ENCODE measurements at places on chromosomes 2 and 18.
A peak's percentile ranks its signal among the peaks of the same experiment; 100 is the strongest.

DNA sequence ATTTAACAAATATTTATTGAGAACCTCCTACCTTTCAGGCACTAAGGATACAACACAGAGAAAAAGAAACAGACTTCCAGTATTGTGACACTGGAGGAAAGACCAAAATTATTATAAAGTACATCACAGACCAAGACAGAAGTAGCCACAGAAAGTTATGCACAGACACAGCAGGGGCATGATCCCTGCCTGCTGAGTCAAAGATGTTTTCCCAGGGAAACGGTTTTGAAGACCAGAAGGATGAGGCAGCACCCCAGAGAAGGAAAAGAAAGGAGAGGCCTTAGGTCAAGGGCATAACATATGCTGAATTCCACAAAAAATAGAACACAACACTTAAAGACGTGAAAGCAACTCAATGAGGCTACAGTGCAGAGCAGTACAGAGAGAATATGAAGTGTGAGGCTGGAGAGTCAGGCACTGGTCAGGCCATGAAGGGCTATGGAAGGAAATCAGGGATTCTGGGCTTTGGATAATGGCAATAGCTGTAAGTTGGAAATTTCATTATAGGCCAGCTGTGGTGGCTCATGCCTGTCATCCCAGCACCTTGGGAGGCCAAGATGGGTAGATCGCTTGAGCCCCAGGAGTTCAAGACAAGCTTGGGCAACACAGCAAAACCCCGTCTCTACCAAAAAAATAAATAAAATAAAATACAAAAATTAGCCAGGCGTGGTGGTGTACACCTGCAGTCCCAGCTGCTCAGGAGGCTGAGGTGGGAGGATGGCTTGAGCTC, 8.2 kb downstream of the ADAM17 start:
- no peak for DNase-seq

GRCh38 chr2:205589479-205589878, 92.8 kb upstream of the NRP2 start:
- DNase-seq, result no peak

DNA sequence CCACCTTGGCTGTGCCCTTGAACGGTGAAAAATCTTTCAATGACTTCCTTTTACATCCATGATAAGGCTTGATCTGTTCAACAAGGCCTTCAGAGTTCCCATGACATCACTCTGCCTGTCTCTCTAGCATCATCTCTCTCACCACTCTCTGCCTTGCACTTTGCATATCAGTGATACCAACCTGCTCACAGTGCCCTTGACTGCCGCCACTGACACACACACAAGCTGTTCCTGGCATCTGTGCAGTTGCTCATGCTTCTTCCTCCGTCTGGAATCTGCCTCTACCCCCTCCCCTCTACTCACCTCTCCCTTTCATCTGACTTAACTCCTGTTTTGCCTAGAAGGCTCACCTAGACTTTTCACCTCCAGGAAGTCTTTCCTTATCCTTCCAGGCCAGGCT, 79.1 kb upstream of the SEC11C start:
- DNase-seq, result no peak

DNA sequence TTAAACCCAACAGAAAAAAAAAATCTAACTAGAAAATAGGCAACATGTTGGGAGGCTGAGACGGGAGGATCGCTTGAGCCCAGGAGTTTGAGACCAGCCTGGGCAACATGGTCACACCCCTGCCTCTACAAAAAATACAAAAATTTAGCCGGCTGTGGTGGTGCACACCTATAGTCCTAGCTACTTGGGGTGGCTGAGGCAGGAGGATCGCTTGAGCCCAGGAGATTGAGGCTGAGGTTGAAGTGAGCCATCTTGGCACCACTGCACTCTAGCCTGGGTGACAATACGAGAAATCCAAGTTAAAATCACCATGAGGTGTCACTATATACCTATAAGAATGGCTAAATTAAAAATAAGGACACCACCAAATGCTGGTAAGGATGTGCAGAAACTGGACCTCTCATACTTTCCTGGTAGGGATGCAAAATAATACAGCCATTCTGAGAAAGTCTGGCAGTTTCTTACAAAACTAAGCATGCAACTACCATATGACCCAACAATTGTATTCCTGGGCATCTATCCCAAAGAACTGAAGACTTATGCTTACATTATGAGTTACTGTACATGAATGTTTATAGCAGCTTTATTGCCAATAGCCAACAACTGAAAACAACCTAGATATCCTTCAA, 2.2 kb downstream of the SEPTIN10 start:
- no peak for DNase-seq

DNA sequence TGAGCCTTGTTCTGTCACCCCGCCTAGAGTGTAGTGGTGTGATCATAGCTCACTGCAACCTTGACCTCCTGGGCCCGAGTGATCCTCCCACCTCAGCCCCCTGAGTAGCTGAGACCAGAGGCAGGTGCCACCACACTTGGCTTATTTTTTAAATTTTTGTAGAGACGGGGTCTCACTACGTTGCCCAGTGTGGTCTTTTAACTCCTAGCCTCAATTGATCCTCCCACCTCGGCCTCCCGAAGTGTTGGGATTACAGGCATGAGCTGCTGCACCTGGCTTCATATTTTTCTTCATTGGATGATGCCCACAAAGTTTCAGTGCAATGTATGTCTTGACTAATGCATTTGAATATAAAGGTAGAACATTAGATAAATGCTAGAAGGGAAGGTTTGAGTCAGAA, 120.8 kb downstream of the FMNL2 start:
- no peak for DNase-seq

GRCh38 chr2:108355906-108356734, 21.6 kb upstream of the SULT1C4 start:
- no peak for DNase-seq

GRCh38 chr2:55013936-55014335, 36.3 kb downstream of the RTN4 start:
- DNase-seq, result no peak

GRCh38 chr2:28341208-28341891, 51.3 kb upstream of the FOSL2 start:
- DNase-seq, result no peak

DNA sequence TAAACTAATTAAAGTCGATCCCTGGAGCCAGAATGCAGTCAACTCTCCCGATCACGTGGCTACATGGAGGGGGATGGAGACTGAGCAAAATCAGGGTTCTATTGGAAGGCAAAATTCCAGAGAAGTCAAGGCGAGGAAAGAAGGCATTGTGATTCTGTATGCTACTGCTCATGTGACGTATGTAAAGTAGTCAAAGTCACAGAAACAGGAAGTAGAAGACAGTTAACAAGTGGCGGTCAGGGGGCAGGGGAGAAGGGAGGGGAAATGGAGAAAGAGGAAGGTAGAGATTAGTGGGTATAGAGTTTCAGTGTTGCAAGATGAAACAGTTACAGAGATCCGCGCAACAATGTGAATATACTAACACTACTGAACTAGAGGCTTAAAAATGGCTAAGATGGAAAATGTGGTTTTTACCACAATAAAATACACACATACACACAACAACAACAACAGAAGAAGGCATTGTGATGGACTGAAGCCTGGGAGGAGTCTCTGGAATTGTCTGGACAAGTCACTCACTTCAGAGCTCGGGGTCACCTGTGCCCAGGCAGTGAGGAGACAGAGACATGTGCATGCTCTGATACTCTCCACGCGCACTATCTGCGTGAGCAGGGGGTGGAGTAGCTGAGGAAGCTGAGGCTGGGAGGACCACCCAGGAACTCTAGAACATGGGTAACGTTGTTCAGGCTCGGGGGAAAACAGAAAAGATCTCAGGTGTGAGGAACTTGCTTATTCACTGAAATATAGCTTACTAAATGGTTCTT, 89.9 kb upstream of the CDCA7 start:
- no peak for DNase-seq

DNA sequence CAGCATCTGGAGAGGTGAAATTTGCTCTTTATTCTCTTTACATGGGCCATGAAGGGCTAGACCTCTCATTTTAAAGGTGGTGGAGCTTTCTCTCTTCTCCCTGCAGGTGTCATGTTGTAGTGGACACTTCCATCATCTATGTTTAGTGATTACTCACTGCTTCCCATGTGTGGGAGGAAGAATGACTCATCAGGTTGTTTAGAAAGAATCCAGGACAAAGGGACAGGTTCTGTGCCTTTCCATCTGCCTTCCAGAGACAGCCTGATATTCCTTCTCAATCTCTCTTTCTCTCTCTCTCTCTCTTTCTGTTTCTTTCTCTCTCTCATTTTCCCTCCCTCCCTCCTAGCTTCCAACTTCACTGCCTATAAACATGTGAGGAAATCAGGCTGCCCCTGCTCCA, 38.7 kb downstream of the SCG2 start:
- peak; percentile 76 for DNase-seq

DNA sequence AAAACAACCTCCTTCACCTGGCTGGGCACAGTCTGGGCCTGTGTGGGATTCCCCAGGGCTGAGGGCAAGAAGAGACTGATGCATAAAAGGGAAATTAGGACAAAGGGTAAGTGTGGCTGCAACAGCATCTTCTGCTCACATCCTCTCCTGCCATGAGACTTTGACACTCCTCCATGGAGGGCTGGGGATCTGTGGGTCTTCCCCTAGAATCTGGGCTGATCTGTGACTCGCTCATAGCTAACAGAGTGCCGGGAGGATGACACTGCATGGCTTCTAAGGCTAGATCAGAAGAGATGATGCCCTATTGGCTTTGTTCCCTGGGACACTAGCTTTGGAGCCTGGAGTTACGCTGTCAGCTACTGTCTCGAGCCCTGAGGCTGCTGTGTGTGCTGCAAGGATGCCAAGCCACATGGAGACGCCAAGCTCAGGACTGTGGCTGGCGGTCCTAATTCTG, 24.3 kb downstream of the MOCOS start:
- no peak for DNase-seq

DNA sequence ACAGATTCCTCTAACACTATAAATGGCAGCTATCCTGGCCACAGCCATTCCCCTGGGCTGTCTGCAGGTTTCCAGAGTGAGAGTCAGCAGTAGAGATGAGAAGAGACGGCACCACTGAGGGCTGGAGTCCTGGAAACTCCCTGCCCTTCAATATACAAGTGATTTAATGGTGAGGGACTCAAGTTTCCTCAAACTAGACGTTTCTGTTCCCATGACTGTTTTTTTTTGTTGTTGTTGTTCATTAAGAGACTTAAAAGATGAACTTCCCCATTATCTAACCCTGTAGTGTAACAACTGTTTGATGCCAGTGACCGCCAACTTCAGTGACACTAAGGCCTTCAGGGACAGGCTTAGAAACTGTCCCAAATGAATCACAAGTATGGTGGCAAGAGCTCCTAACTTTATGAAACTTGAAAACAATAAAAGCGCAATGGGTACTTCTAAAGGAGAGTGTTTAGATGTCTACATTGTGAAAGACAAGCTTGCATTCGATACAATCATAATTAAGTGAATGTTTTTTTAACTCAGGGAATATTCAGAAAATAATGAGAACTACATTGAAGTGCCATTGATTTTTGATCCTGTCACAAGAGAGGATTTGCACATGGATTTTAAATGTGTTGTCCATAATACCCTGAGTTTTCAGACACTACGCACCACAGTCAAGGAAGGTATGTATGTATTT, 34.0 kb downstream of the IL1R2 start:
- DNase-seq, result no peak

GRCh38 chr2:45195916-45196315, 186.7 kb upstream of the SIX2 start:
- no peak for DNase-seq

- DNase-seq, result no peak
These were observed 54.8 kb downstream of the GBX2 start for GRCh38 chr2:236113425-236113824.

DNA sequence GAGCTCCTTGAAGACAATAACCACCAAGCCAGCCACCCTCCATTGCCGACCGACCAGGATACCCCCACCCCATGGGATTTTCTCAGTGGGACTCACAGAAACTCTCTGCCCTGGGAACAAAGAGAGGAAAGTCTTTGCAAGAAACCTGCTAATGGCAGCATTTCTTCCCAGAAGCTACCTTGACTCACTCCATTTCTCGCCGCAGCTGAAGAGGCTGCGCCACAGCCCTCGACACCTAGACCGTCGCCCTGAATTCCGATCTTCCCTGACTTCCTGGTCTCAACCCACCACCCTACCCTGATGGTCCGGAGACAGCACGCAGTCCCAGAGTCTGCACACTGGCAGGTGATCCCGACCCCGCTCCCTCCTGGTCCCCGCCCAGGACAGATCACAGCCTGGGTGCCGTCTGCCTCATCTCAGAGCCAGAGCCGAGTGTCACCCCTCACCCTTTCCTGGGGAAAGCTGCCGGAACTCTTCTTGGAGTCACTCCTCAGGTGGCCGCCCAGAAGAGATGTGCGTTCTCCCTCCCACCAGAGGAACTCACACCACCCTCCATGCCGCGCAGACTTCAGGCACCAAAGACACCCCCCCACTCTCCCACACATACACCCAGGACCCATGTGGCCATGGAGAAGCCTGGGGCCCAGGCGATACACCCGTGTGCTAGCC, 24.6 kb downstream of the AQP12A start:
- DNase-seq, result no peak

GRCh38 chr2:218261423-218262236, 815 bp downstream of the GPBAR1 start:
- no peak for DNase-seq

DNA sequence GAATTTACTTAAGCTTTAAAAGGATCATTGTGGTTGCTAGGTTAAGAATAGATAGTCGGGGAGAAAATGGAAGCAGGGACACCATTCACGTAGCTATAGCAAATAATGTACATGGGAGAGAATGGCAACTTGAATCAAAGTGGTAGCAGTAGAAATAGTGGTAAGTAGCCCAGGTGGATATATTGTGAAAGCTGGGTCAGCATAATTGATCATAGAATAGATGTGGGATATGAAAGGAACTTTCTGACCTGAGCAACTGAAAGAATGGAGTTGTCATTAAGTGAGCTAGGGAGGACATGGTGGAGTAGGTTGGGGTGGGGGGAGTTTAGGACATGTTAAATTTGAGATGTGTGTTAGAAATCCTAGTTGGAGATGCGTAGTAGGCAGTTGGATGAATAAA, 2.2 kb downstream of the SGO2 start:
- DNase-seq, result no peak

DNA sequence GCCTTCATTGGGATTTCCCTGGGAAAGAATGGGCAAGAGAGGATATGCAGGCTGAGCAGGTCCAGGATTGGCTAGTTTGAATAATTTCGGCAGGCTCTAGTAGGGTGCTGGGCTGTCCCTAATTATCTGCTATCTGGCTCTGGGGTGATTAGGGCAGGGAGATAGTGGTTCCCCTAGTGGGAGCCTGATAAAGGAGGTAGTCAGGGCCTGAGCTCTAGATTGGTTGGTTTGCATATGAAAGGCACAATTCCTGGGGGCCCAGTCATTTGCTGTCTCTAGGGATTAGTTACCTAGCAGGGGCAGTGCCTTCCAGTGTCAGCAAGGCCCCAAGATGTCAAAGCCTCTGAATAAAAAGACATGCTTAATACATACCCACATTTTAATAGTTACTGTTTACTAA, 690.1 kb upstream of the KLHL29 start:
- no peak for DNase-seq

GRCh38 chr2:70340075-70340474, 38.2 kb upstream of the FAM136A start:
- no peak for DNase-seq

All from NCI-H460 (cell line).